ENCODE measurements at places on chromosomes 3 and 15.

GRCh38 chr15:41951571-41951970 is 20.8 kb downstream of the EHD4 start:
- no peak for DNase-seq

DNA sequence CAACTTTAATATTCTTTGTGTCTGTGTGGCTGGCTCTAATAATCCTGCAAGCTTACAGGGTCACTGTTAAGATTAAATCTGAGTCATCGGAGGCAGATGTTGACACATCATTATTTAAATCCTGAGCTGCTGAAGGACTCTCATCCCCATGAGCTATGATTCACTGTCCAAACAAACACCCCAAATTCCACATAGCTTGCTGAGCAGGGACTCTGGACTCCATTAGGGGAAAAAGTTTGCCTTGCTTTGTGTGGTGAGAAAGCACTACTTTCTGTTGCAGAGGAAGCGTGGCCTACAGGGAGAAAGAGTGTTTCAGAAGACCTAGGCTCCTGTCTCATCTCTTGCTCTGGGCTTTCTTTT is 213.7 kb downstream of the PDCD6IP start:
- peak; percentile 96 for DNase-seq

- DNase-seq = no peak
Measured at GRCh38 chr15:56631765-56632164, 101.5 kb downstream of the ZNF280D start.

GRCh38 chr3:124455891-124456290 is 274.4 kb upstream of the UMPS start:
- DNase-seq = no peak

DNA sequence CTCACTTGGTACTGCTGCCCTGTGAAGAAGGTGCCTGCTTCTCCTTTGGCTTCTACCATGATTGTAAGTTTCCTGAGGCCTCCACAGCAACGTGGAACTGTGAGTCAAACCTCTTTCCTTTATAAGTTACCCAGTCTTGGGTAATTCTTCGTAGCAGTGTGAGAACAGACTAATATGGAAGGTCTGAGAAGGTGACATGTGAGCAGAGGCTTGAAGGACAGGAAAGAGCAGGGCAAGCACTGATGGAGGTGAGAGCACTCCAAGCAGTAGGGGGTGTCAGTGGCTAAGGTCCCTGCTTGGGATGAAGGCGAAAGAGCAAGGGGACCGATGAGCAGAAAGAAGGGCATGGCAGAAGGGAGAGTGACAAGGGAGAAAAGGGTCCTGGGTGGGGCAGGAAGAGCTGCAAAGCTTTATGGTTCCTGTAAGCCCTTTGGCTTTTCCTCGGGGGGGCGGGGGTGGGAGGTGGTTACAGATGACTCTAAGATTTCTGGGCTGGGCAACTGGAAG is 3.5 kb downstream of the EIF4E3 start:
- no peak for DNase-seq

GRCh38 chr3:125349556-125350165 is 25.5 kb downstream of the ZNF148 start:
- no peak for DNase-seq

GRCh38 chr15:63054985-63055384 is 12.4 kb downstream of the TPM1 start:
- DNase-seq = no peak

DNA sequence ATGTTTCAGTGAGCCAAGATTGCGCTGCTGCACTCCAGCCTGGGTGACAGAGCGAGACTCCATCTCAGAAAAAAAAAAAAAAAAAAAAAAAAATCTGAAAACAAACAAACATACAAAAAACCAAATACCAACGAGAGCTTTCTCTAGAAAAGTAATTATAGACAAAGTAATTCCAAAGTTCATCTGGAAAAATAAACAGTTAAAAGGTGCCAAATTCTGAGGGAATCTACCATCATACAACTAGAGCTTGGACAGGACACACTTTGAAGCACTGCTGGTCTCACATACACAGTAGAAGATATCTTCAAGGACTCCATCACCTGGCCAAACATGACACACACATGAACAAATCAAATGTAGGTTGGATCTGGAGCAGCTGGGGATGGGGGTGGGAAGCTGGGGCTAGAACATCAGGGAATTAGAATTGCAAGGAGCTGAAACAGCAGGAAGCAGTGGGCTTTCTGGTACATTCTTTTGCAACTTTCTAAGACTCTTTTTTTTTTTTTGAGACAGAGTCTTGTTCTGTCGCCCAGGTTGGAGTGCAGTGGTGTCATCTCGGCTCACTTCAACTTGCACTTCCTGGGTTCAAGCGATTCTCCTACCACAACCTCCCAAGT is 41.1 kb upstream of the CTSH start:
- no peak for DNase-seq

GRCh38 chr15:101138913-101139880 is 112.7 kb downstream of the CHSY1 start:
- no peak for DNase-seq

GRCh38 chr3:72288955-72289691 is 504.2 kb upstream of the PROK2 start:
- peak; percentile 54 for DNase-seq

- peak; percentile 38 for DNase-seq
Measured at GRCh38 chr15:76799760-76800159, 105.4 kb downstream of the SCAPER start.

GRCh38 chr15:73387507-73388255 is 18.9 kb upstream of the HCN4 start:
- no peak for DNase-seq

GRCh38 chr15:32124726-32125125 is 94.4 kb downstream of the CHRNA7 start:
- DNase-seq = no peak

DNA sequence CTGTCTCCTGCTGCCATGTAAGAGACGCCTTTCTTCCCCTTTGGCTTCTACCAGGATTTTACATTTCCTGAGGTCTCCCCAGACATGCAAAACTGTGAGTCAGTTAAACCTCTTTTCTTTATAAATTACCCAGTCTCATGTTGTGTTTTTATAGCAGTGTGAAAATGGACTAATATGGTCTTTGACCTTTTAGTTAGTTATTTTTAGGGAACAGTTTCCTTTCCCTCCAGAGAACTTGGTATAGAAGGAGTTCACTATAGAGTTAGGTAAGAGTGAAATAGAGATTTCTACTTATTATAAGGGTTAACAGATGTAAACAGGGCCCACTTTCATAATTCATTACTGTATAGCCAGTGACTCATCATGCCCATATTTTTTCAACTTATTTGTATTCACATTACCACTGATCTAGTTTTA is 170.9 kb downstream of the UNC13C start:
- DNase-seq = no peak

GRCh38 chr3:13119471-13120220 is 46.4 kb upstream of the IQSEC1 start:
- no peak for DNase-seq

Measured in AG04449 (cell line).